ENCODE measurements at places on chromosomes 7 and 10.

DNA sequence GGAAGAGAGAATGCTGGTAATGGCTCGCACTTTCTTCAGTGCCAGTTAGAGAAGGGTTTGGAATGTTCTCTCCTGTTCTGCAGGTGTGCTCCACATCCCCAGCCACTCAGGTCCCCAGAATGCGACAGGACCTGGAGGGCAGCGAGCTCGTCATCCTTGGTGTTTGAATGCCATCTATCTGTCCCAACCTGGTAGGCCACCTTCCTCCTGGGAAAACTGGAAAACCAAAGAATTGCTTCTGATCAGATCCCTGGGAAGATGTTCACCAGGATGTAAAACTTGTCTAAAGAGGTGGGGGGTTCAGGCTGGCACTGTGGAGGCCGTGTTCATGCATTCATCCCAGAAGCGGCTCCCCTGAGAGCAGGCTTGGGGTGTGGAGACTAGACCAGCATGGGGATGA lies 379.5 kb downstream of the GLRX3 start:
- DNase-seq = no peak

- DNase-seq = no peak
These were observed 264.3 kb downstream of the CACNA2D1 start for GRCh38 chr7:82179311-82179710.

DNA sequence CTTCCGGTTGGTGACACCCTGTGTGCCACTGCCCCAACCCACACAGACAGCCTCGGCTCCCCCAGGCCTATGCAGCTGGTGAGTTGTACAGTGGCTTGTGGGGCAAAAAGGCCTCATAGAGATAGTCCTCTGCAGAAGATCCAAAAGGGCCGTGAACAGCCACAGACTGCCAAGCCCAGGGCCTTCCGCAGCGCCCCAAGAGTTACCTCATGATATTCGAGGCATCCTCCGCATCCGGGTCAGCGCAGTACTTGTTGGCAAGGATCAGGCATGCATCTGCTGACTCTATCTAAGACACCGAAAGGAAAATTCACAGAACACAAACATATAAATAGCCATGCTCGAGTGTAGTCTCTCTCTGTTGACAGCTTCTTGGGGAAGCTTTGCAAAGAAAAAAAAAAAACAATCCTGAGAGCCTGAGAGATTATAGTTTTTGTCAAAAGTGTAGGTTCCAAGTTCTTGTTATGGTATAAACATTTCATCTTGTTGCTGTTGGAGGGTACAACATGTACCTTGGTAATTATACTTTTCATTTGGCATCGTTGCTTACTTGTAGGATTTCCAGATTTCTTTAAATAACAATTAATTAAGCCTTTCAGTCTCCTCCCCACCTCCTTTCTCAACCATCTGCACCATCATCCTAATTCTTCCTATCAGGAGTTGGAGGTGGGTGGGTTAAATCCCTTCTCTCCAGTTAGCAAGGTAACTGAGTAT lies 553.0 kb downstream of the KCNMA1 start:
- no peak for DNase-seq

DNA sequence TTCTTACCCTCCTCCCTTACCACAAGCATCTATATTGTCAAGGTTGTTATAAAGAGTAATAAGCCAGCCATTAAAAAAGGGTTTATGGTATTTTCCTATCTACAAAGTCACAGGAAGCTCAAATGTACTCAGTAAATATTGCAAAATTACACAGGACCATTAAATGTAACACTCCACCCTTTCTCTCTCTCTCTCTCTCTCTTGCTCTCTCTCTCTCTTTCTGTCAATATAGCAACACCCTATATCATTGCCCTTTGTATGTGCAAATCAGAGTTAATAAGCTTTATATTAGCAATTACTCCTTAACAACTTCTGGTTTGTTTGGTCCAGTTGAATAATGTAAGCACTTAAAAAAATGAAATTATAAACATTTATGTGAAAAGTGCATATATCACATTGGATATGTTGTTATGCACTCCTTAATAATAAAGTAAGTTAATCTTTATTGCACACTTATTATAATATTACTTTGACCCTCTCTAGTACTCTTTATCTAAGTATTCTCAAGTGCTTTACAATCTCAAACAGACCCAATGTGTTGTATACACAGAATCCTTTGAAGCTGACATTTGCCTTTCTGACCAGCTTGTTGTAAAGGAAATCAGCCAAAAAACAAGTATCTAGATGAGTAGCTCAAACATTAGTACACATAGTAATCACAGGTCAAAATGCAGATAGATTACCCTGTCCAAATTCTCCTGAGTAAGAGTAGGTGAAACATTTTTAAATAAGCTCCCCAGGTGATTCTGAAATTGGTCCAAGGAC lies 93.2 kb downstream of the CFTR start:
- no peak for DNase-seq

DNA sequence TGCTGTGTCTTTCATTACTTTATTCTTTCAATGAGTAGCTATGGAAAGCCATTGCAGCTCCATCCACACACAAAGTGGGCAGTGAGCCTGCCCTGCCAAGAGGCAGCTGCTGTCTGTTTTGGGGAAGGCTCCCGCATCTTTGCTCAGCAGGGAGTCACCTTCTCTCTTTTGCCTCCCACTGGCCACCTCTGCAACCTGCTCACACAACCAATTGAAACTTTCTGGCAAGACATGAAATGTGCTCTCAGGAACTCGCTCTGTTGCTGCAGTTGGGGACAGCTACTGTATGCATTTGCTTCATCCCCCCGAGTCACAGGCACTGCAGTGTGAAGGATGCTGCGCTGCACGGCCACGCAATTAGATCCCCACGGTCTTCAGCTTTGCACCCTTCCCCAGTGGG lies 244.8 kb upstream of the NFE2L3 start:
- no peak for DNase-seq

- DNase-seq = no peak
These were observed 70.5 kb downstream of the COPG2 start for GRCh38 chr7:130598056-130598455.

- DNase-seq = no peak
These were observed 228.6 kb downstream of the MAD1L1 start for GRCh38 chr7:2003931-2004812.

DNA sequence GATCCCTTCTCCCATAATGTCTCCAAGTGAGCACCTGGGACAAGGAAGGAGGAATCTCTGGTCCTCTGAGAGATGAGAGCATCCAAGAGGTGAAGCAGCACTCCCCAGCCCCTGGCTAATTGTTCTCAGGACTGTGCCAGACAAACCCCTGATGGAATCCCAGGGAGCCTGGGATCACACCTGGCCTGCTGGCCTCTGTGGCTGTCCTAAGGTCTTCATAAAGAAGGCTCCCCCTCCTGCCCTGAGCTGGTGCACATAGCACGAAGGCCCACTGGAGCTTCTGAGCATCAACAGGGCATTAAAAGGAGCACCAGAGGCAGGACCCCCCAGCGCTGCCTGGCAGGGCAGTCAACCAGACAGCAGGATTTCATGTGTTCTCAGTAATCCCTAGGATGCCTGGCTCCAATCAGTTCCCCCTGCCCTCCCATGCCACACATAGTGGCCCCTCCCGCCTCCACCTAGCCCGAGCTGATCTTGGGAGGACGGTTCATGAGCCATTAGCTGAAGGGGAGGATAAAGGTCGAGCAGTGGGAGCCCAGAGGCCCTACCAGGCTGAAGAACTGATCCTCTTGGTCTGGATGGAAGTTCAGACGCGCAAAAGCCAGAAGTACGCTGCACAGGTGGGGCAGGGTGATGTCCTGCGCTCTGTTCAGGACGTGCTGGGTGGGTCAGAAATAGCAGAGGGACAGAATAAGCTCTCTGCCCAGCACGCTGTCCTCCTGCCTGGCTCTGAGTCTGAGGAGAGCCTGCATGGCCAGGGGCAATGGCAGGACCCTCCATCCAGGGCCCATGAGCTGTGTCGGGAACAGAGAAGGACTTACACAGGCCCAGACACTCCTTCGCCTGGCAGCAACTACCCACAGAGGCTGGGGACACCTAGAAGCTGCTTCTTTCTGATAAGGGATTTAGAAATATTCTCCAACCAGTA lies 8.4 kb downstream of the TBRG4 start:
- DNase-seq = no peak

- no peak for DNase-seq
These were observed 19.5 kb upstream of the CSTF2T start for GRCh38 chr10:51718804-51719291.

- DNase-seq = no peak
These were observed 651.6 kb upstream of the IGFBP3 start for GRCh38 chr7:46572691-46573090.

GRCh38 chr7:100705753-100706671 lies at the start of gene POP7:
POP7 (plus strand) TSS chr7:100706121; CDS start chr7:100706831, 710 bp downstream.
- peak; percentile 97 for DNase-seq

GRCh38 chr10:34596351-34596750 lies 218.7 kb downstream of the PARD3 start:
- DNase-seq = no peak

DNA sequence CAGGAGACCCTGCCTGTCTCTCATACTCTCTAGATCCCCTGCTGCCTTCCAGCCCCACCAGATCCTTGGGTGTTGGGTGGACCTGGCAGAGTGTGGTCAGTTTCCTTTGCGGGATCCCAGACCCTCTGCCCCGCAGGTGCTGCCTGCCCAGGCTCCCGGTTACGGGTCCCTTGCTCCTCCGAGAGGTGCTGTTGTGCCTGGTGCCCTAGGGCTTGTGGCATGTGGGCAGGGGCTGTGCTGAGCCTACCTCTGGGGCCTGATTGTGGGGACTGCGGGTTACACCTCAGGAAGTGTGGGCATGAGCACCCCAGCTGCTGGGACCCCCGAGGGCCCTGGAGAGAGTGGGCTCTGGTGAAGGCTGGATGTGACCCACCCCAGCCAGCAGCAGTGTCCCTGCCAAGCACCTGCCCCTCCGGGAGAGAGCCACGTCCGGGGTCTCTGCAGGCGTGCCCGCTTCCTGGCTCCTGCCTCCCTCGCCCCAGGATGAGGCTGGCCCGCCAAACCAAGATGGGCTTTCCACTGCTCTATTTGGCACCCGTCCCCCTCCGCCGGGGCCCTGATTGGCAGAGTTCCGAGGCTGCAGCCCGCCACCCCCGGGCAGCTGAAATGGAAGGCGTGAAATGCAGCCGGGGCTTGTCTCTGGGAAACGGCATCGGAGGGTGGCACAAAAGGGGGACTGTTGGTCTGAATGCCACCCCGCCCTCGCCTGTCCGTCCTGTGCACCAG lies 17.0 kb downstream of the CLIP2 start:
- no peak for DNase-seq

- no peak for DNase-seq
These were observed 95.2 kb downstream of the PHTF2 start for GRCh38 chr7:77893813-77894212.

DNA sequence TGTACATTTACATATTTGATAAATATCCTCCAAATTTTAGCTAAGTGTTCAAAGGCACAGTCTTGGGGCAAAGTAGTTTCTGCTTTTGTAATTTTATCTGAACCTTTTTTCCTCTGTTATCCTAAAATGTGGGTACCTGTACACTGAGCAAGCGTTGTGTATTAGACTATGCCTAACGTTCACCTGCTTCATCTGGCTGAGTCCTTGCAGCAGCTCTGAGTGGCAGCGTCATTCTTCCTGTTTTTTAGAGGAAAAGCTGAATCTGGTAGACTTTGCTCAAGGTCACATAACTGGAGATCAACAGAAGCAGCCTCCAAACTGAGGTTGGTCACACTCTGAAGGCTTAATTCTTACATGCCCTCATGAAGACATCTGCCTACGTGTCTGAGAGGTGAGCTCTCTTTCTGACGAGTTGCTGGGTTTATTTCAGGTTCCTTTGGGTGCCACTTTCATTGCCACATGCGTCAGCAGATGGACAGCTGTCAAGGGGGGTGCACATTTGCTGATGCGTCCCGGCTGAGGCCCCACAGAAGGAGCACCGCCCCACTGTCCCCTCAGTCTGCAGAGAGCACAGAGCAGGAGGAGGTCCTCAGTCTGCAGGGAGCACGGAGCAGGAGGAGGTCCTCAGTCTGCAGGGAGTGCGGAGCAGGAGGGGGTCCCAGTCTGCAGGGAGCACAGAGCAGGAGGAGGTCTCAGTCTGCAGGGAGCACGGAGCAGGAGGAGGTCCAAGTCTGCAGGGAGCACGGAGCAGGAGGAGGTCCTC lies 406.5 kb upstream of the SHH start:
- no peak for DNase-seq

GRCh38 chr7:79425665-79426064 lies 27.8 kb downstream of the MAGI2 start:
- no peak for DNase-seq

GRCh38 chr7:51040787-51041186 lies 258.1 kb upstream of the GRB10 start:
- no peak for DNase-seq

- DNase-seq = no peak
These were observed 1200.3 kb upstream of the LRRN3 start for GRCh38 chr7:109890622-109891021.

DNA sequence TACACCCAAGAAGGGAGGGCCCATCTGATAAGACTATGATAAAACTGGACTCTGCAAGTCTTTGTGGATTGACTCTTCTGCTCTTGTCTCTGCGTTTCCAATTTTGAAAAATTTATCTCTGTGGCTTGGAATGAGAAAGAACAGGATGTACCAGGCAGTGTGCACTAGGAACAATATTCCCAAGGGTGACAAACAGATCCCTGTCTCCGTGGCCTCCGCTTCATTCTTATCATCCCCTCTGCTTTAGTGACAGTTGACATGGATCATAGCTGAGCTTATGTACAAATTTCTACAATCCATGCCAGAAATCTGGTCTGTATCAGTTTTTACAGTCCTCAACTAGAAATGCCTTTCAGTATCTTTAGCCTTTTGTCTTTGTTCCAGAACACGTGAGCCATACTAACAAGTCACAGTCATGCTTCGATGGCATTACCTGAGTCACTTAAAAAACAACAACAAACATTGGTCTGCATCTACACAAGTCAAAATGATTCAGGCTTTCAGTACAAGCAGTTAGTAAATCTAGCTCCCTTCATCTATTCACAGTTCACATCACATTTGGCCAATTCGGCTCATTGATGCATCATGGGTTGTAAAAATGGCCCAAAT lies 393.6 kb upstream of the CELF2 start:
- DNase-seq = no peak

DNA sequence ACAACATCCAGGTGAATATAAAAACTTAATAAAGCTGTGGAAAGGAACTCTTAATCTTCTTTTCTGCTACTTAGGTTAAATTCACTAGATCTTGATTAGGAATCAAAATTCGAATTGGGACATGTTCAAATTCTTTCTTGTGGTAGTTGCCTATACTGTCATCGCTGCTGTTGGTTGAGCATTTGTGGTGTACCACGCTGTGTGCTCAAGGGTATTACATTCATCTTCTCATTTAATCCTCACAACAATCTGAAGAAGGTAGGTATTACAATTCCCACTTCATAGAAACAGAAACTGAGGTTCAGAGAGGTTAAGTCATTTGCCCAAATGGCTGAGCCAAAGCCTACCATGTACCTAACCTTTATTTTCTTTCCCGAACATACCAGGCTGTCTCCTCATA lies 39.9 kb upstream of the CC2D2B start:
- DNase-seq = no peak

All from stimulated activated CD4-positive, alpha-beta T cell treated with anti-CD3 and anti-CD28 coated beads, TNF-alpha, amount 100 ng/mL, for 24 hours (primary cell).